ENCODE measurements at places on chromosomes 7 and 10.

DNA sequence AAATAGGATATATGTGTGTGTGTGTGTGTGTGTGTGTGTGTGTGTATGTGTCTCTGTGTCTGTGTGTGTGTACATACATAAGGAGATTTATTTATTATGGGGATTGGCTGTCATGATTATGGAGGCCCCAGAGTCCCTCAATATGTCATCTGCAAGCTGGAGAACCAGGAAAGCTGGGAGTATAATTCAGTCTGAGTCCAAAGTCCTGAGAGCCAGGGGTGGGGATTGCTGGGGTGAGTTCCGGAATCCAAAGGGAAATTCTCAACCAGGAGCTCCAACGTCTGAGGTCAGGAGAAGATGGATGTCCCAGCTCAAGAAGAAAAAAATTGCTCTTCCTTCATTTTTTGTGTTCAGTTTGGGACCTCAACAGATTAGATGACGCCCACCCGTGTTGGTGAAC, 50.7 kb upstream of the PLPP4 start:
- no peak for DNase-seq

- DNase-seq: no peak
These were observed 17.5 kb downstream of the CFAP69 start for GRCh38 chr7:90262438-90262837.

DNA sequence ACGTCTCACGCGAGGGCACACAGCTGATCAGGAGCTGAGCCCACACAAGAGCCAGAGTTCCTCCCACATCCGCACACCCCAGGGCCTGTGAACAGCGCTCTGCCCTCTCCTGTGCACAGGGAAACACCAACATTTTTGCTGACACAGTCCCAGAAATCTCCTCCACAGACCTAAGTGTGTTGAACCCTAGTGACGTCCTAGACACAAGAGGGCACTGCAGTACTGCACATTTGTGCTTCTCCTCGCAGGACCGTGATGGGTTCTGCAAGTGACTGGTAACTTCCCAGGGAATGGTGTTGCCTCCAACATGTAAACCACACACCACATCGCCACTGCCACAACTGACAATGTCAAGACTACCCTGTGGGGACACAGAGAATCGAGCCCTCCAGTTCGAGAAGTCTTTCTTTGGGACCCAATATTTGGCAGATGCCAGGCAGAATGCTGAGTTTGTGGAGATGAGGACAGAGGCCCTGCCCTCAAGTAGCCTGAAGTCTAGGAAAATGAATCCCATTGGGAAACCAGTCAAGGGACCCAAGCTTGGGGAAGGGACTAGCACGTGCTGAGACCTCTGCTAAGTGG, 170.3 kb downstream of the PAXIP1 start:
- no peak for DNase-seq

DNA sequence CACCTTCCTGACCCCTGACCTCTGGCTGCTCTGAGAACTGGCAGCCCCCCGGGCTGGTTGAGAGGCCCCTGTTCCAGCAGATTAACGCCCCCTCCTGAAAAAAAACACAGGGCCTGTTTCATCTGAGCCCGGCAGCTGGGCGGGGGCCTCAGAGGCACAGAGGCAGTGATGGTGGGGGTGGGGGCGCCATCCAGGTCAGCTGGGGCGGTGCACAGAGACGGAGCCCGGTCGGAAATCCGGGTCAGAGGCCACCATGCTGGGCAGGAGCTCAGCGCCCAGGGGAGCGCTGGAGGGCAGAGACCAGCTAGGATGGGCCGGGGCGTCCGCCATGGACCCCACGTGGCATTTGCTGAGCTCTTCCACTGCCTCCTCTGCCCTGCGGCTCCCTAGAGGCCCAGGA, 68.0 kb downstream of the UNCX start:
- DNase-seq: no peak

DNA sequence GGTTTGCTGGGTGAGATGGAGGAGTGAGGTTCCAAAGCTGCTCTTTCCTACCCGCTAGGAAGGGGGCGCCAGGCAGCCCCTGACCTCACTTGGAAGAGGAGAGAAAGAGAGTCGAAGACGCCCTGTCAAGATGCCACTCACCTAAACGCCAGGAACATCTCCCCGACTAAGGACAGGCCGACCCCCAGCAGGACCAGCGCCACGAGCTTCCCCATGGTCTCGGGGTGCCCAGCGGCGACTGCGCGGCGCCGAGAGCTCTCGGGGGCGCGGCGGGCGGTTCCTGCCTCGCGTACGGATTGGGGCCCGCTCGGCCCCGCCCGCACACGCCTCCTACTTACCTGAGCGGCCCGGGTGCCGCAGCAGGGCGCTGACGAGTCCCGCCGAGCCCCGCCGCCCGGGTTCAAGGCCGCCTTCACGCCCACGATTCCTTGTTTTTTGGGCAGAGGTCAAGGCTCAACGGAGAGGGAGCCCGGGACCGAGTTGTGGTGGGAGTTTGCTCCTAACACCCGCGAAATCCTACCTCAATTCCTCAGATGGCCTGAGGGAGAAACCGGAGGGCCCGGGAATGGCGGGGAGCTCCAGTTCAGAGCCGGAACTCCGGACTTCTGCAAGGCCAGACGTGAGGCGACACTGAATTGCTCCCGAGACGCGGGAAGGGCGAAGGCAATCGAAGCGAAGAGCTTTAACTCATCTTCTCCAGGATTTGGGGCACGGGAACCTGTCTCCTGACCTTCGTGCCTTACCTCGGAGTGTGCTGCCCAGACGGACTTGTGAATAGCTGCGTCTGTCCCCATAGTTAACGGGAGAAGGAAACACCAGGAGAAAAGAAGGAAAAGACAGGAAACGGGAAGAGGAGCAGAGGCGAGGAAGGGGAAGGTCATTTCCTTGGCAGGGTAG, at the start of gene PON3:
Gene PON3 (minus strand): TSS at position 240 of the 897 bp plus-strand sequence. CDS start 25 bp downstream, at position 215.
- no peak for DNase-seq

DNA sequence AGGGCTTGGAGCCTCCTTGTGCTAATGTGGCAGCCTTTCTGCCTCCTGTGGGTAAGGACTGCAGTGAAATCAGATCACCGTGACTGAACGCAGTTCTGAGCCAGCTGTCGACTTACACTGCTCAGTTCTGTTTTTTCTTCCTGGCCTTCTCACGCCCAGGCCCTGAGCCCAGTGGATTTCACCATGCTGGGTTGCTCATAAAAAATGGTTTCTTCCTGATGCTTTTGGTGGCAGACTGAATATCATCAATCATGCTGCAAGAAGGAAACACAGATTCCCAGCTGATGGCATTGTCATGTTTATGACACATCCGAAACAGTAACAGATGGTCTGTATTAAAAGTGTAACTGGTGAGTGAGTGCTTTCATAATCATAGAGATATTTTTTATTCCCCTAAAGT, 389.6 kb downstream of the GALNT17 start:
- no peak for DNase-seq

DNA sequence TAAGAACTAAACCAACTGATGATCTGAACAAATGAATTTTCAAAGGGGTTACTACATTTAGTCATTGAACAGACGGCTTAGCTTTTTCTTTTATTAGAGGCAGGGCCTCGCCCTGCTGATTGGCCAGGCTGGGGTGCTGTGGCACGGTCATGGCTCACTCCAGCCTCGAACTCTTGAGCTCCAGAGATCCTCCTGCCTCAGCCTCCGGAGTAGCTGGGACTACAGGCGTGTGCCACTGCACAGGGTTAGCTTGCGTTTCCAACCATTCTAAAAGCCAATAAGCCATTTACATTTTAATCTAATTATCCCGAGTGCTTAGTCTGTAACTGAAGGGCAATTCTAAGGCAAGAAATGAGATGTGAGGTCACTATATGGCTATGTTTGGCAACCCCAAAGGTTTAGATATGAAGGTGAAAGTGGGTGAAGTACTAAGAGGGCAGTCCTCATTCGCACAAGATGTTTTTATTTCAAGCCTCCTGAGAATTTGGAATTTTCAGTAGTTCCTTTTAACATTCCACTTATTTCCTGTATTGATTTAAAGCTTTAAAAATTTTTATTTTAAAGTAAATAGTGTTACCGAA, 1.6 kb upstream of the CDK13 start:
- no peak for DNase-seq

DNA sequence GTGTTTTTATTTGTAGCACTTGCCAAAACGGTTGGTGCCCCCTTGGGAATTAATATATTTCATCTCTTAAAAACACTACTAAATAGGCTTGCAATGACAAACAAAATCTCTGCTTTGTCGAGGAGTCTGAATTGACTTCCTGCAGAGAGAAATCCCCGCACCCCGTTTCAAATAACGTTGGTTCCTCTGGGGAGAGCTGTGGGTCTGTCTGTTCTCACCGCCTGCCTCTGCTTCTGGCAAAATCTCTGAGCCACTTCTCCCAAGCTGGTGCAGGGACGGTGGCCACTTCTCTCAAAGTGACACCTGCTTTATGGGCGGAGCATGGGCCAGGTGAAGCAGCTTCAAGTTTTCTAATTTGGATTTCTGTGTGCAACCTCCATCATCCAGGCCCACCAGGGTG, 186.3 kb upstream of the ADARB2 start:
- no peak for DNase-seq

- DNase-seq: no peak
These were observed 61.5 kb upstream of the RAPGEF5 start for GRCh38 chr7:22418251-22419046.
